ENCODE measurements at places on chromosomes 12 and 14.

DNA sequence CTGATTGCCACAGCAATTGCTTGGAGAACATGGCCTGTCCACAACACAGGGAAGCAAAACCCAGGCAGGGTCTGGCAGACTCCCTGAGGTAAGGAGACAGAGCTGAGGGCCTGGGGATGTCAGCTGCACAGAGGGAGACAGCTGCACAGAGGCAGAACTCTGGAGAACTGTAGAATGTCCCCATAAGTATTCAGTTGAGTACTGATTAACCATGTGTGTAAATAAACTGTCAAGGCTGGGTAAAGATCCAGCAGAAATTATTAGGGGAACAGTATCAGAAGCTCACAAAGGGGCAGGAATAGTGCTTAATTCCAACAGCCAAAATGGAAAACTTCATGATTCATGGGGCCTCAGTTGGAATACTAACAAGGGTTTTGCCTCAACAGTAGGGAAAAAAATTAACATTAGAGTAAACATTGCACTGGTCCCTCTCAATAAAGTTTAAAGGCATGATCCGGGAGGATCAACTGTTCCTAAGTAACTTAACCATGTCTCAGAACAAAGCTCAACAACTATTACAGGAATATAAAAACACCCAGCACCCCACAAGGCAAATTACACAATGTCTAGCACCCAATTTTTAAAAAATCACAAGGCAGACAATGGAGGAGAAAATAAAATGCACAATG, 201.3 kb upstream of the RASSF8 start:
- no peak for DNase-seq

- no peak for DNase-seq
Measured at GRCh38 chr14:61505815-61506809, 184.7 kb downstream of the PRKCH start.

GRCh38 chr12:2003676-2004112, 563 bp downstream of the DCP1B start:
- no peak for DNase-seq

DNA sequence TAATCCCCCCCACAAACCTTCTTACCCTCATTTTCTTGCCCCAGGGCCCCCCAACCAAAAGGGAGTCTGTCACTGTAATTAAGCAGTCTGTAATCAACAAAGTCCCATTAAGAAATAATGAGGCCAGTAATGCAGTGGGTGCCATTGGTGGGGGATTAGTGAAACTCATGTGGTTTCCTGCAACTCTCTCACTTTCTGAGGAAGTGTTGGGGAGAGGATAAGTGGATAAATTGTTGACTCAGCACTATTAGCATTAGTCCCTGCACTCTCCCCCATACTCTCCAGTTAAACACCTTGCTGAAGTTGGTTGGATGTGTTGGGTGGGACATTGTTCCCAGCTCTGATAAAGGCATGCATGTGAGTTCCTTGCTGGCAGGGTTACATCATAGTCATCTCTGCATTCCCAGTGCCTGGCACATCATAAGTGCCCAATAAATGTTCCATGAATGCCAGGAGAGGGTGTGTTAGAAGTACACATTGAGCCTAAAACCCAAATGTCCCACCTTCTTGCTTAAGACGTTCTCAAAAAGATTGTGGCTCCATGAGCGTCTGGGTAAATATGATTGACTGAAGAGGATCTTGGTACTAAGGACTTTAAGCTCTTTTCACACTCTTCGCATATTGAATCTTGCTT, 45.8 kb upstream of the HOXC13 start:
- DNase-seq, result no peak

GRCh38 chr12:12721814-12722434, 4.8 kb downstream of the CDKN1B start:
- DNase-seq, result no peak

DNA sequence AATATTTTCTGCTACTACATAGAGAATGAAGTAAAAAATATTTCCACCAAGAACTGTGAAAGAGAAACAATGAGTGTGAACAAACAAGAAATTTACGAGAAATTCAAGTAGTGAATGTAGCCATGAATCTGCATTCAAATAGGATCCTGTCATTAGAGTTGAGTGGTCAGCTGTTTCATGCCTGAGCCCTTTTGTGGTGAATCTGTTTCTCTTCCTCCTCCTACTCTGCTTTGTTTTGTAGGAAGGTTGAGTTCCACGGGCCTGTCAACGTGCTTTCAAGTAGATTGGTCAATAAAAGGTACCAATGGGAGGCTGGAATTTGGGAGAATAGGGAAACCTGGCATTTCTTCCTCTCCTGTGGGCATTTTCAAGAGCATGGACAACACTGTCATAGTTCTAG, 1749.6 kb upstream of the FLRT2 start:
- no peak for DNase-seq

GRCh38 chr14:29240066-29240465, 473.5 kb downstream of the FOXG1 start:
- no peak for DNase-seq

DNA sequence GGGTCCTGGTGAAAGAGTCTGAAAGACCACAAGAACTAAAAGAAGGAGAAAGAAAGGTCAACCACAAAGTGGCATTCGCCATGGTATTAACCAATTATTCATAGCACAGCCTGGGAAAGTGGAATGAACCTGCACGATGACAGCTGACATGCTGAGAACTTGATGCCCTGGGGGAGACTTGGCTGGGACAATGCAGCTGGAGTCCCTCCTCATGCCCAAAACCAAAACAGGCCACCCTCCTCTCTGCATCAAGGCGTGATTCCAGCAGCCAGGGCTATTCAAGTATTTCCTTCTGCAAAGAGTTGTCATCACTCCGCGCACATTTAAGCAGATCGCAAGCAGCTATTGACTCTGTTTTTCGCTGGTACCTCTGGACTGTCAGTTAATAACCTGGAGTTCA, 167.1 kb upstream of the NOS1 start:
- no peak for DNase-seq

All from stimulated activated CD8-positive, alpha-beta memory T cell treated with anti-CD3 and anti-CD28 coated beads, Interleukin-15, amount 100 ng/mL, for 1 hour (primary cell).